ENCODE measurements at places on chromosomes 12 and 14. TPM values are rescaled to one million over a fixed set of nuclear protein-coding genes. Genes with fewer than 3 reads are reported as not detected.

- no peak for DNase-seq
Observed at GRCh38 chr14:88749139-88749538, 43.6 kb downstream of the EML5 start.

DNA sequence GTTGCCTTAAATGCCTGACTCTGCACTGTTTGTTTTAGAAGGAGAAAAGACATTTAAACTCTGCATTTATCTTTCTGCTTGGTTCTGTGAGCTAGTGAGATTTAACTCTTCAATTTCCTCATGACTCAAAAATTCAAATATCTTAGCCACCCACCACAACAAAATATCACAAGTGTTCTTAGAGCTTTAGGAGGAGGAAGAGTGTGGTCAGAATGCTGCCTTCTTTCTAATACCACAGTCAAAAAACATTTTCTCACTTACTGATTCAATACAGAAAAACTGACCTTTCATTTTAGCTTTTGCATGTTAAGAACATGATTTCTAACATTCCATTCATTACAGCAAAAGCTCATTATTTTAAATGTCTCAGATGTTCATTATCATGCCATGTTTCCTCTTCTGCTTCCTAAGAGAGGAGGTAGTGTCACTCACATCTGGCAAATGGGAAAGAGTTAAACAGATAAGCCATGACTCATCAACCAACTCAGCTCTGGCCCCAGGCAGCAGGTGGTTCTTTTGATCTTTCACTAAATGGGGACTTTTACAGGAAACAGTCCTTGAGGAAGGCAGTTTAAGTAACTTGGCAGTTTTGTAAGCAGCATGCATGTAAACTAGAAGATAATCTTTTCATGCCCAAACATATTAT, 56.4 kb upstream of the RNU6-8 start:
- no peak for DNase-seq

DNA sequence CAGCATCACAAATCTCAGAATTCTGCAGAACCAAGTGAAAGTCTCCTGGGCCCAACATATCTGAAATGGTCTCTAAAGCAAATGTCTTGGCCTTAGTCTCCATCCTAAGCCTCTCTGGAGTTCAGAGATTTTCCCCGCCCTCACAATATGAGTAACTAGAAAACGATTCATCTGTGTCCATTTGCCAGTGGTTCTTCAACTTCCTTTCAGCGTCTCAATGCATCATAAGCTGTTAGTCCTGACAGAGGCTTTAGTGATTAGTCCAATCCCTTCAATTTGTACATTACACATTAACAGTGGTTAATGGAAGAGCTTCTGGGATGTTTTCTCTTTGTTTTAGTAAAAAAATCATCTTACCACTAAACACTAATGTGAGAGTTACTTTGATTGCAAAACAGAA, 17.4 kb downstream of the NPC2 start:
- no peak for DNase-seq

DNA sequence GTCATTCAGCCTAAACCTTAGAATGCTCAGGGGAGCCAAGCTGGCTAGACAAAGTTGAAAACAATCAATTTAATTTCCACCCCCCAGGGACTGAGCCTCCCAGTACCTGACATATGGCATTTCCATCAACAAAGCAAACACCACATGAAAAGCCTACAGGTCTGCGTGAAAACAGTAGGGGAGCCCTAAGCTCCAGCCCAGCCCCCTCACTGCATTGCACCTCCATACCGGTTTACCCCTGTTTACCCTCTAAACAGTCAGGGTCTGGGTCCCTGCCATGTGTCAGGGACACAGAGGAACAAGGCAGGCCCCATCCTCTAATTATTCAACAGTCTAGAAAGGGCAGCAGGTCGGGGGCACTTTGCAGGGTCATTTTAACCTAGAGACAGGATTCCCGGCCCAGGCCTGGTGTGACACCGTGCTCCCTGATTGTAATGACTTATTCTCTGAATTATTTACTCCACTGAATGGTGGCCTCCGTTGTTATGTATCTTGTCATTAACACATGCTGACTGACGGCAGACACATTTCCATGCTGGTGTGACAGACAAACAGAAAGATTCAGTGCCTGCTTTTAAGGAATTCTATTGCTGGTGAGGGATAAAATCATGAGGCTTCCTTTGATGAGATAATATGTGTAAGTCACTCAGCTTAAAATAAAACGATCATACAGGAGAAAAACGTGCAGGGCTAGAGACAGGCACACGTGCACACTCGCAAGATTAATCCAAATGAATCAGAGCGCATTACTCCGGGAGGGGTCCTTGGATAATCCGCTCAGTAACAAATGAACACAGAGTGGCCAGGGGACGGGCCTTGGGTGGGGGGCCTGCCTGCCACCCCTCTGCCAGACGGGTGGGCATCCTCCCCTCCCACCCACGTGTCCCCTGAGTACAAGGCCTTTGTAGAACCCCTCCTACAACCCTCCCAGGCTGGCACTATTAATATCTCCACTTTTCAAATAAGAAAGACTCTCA, 23.2 kb downstream of the CCDC88C start:
- no peak for DNase-seq

DNA sequence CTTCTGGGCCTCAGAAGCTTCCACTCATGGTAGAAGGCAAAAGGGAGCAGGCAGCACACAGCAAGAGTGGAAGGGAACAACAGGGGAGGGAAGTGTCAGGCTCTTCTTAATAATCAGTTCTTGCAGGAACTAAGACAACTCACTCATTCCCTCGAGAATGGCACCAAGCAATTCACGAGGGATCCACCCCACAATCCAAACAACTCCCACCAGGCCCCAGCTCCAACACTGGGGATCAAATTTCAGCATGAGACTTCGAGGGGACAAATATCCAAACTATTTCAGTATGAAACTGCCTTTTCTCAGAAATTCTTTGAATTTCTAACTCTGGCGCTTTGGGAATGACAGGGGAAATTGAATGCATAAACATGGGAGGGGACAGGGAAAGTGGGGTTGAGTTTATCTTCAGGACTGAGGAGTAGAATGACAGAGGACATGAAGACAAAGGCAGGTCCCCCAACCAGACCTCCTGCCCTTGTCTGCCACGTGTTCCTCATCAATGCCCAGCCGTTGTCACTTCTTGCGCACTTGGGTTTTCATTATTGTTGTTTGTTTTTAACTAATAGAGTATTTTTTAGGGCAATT, 24.6 kb upstream of the APOF start:
- DNase-seq: no peak

GRCh38 chr12:40735551-40736230, 43.5 kb downstream of the CNTN1 start:
- no peak for DNase-seq

DNA sequence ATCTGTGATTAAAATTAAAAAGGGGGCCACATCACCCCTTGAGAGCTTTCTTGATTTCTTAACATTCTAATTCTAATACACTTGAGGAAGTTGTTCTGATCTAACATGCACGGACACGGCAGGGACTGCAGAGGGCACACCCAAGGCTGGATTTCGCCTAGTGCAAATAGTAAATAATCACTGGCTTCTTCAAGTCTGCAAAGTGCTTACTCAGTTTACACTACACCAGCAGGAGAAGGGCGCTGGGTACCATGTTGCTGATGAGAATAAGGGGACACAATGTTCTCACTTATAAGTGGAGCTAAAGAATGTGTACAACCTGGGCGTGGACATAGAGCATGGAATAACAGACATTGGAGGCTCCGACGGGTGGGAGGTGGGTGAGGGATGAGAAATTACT, 34.2 kb downstream of the TBX5 start:
- DNase-seq: no peak

KCNA5 gene
- 0.05 TPM for total RNA-seq

- DNase-seq: peak; percentile 55
Observed at GRCh38 chr12:11839091-11839641, 189.7 kb downstream of the ETV6 start.

GRCh38 chr12:77642246-77642645, 188.4 kb upstream of the NAV3 start:
- no peak for DNase-seq

AMHR2 gene
- 0.78 TPM for total RNA-seq

- DNase-seq: no peak
Observed at GRCh38 chr14:74979442-74980397, 23.0 kb upstream of the EIF2B2 start.

GRCh38 chr12:5612556-5613410, 180.9 kb downstream of the NTF3 start:
- no peak for DNase-seq

RTN1 gene
- total RNA-seq: 0.65 TPM

- DNase-seq: no peak
Observed at GRCh38 chr12:112988224-112988623, 9.9 kb downstream of the OAS2 start.

DNA sequence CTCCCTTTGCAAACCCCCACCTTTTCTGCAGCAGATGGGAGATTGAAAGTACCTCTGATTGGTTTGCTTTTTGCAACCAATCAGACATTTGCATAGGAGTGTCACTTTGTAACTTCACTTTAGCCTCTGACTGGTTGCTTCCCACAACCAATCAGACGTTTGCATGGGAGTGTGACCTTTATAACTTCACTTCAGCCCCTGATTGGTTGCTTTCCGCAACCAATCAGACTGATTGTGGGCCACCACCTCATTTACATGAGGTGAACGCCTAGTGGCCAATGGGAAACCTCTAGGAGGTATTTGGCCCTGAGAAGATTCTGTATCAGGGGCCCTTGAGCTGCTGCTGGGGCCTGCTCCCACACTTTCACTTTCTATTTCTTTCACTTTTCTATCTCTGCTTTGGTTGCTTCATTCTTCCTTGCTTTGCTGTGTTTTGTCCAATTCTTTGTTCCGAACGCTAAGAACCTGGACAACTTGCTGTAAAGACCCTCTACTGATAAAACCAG, 106.0 kb upstream of the PRICKLE1 start:
- DNase-seq: no peak

KRT82 gene
- not detected for total RNA-seq

RNF212B gene
- total RNA-seq: not detected

- no peak for DNase-seq
Observed at GRCh38 chr12:131611416-131612091, 99.3 kb upstream of the SFSWAP start.

ATP23 gene
- 4.0 TPM for total RNA-seq

DNA sequence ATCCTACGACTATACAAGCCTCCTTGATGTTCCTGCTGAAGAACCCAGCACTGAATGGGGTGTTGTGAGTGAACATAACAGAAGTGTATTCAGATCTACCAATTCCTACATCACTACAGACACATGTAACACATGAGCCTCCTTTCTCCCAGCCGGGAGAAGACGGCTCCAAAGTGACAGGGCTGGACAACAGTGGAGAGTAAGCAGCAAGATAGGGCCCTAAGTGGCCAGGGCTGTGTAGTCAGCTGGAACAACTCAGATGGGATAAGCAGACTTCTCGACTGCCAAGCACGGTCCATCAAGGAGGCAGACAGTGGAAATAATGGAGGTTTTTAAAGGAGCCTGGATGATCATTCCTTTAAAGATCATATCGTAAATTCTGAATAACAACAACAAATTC, 73.5 kb downstream of the TTC7B start:
- DNase-seq: peak; percentile 19

- DNase-seq: no peak
Observed at GRCh38 chr12:121986489-121987245, 35.0 kb upstream of the BCL7A start.

DNA sequence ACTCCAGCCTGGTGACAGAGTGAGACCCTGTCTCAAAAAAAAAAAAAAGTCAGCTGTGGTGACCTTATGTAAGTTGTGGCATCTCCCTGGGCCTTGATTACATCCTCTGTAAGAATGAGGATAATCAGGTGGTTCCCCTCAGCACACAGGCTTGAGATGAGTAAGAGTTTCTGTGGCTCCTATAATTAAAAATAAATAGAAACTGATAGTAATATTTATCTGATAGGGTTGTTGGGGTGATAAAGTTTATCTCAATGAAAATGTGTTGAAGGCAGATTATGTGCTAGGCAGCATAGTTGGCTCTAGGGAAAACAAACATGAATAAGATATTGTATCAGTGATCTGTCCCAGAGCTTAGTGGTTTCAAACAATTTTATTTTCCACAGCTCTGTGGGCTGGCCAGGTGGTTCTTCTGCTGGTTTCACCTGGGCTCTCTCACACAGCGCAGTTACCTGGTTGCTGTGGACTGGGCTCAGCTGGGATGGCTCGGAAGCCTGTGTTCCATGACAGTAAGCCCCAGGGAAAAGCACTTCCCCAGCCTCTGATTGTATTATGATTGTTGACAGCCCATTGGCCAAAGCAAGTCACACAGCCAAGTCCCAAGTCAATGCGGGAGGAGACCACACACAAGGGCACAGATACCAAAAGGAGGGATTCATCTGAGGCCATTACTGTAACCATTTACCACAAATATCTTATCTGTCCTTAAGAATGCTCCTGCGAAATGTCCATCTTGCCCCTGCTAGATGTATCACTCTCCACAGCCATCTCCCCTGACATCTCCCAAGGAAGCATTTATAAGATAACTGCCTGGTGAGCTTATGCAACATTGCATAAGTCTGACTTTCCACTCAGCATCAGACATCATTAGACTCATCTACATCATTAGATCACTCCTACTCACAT, 151.7 kb downstream of the NUAK1 start:
- DNase-seq: no peak

DNA sequence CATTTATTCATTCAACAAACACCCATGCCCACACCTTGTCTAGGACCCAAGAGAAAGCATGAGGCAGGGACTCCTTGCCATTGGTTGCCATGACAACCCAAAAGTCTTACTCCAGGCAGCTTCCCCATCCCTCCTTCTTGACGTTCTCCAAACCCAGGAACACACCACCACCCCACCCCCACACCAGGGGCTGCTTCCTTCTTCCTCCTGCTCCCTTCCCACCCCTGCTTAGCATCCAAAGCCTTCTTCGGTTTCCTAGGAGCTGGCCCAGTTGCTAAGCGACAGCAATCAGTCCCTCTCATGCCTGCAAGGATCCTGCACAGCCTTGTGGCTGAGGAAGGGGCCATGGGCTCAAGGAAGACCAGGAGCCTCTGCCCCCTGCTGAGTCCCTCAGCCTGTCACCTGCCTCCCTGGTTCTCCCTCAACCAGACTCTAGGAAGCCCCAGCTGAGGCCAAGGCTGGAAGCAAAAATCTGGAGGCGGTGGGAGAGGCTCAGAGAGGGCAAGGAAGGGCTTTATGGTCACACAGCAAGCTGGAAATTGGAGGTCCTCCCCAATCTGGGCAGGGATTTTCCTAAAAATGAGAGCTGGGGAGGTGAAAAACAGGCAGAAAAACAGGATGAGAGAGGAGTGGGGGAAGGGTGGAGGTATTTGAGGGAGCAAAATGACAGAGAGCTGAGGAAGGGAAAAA, 15.4 kb downstream of the RASAL1 start:
- DNase-seq: no peak

CCDC77 gene
- 1.2 TPM for total RNA-seq

KLRC3 gene
- total RNA-seq: not detected

STAC3 gene
- 2.3 TPM for total RNA-seq

DNA sequence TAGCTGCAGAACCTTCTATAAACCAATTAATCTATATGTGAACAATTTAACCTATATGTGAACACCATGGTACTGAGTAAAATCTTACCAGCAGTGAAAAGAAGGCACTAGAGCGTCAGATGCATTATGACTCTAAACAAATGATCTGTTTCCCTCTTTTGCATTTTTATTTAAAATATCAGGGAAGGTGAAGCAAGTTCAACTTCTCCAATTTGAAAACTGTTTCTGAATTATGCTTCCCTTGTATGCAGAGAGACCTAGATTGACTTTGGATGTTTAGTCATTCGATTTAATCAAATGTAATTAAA, 80.9 kb downstream of the DAD1 start:
- no peak for DNase-seq

PMEL gene
- 5.4 TPM for total RNA-seq

Data from left lobe of liver (tissue), 2 donors.